Right lobe of liver (tissue), 6 donors: ENCODE measurements at places on chromosomes 13 and 19.

GRCh38 chr13:60494296-60494695, 97.3 kb downstream of the TDRD3 start:
- no peak for DNase-seq

GRCh38 chr13:113477724-113478123, 12.8 kb downstream of the DCUN1D2 start:
- no peak for DNase-seq

DNA sequence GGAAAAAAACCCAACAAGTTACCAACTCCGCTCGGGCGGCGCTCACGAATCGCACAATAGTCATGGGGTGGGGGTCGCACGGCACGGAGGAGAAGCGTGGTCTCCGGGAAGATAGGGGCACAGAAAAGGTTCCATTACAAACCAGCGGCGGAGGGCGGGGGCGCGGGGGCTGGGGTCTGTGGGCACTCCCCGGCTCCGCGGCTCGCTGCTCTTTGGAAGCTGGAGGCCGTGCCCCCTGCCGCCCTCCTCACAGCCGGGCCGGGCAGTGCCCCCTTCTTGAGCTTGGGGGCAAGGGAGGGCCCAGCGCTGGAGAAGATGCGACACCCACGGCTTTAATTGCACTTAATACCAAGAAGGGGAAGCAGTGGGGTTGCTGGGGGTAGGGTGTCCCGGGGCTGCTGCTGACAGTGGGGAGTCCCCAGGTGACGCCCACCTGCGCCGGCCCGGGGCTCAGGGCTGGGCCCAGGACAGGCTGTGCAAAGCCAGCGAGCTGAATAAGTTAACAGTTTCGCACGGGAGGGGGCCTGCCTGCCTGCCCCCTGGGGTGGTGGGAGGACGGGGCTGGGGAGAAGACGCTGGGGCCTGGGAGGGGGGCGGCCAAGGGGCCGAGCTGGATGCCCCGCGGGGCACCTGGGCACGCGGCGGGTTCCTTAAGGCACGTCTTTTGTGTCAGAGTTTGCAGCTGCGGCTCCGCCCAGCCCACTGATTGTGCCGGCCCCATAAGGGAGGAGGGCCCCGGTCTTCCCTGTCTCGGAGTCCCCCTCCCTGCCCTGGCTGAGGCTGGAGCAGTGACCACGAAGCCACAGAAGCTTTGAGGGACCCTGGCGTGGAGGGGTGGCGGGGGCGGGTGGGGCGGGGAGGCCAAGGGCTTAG, 9.8 kb downstream of the DCAF15 start:
- DNase-seq: no peak

DNA sequence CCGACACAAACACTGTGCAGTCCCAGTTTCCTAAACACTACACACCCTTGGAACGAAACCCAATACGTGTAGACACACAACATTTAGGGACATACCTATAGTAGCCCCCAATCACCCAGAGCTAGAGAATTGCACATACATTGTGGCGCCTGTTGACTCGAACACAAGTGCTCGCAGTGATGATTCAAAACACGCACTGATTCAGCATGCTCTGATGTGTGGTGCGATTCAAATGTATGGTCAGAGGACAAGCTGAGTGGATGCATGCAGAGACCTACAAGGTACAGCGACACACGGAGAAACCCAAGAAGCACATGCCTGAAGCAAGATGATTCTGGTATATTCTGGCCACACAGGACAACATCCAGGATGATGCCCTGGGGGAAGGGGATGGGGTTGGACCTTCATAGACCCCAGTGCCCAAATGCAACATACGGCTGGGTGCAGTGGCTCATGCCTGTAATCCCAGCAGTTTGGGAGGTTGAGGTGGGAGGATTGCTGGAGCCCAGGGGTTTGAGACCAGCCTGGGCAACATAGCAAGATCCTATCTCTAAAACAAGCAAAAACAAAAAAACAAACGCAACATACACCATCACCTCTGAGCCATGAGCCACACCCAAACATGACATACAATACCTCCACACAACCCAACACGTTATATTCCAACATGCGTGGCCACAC, 997 bp upstream of the KCNN4 start:
- no peak for DNase-seq

GRCh38 chr13:36038785-36039555, 92.2 kb downstream of the DCLK1 start:
- DNase-seq: no peak
